Stimulated activated CD4-positive, alpha-beta T cell treated with anti-CD3 and anti-CD28 coated beads, Interleukin-12 subunit alpha, Interleukin-12 subunit beta, amount 100 ng/mL, for 24 hours (primary cell): ENCODE measurements at places on chromosomes 5 and 9.

DNA sequence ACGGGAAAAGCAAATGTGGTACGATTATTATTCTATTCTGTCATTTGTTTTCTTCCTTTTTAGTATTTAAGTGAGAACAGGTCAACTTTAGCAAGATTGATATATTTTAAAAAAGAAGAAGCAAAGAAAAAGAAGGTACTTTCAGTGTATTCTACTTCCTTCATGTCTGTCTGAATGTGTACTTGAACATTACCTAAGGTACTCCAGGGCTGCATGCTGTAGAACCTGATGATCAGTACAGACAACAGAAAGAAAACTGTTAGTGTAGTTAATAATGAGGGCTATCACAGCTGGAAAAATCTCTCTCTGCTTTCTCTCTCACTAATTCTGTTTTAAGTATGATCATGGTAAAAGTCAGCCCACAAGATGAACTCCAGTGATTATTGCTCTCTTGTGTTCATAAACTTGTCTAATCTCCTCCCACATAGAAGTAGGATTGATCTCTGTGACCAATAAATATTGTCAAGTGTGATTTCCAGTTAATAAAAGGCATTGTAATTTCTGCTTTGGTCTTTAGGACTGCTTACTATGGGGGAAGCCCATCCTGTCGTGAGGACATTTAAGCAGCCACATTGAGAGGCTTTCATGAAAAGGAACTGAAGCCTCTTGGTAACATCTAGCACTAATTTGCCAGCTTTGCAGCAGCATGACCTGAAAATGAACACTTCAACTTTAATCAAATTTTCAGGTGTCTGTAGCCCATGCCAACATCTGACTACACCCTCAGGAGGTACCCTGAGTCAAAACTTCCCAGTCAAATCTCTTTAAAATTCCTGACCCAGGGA, 864.0 kb upstream of the ACO1 start:
- DNase-seq: no peak

DNA sequence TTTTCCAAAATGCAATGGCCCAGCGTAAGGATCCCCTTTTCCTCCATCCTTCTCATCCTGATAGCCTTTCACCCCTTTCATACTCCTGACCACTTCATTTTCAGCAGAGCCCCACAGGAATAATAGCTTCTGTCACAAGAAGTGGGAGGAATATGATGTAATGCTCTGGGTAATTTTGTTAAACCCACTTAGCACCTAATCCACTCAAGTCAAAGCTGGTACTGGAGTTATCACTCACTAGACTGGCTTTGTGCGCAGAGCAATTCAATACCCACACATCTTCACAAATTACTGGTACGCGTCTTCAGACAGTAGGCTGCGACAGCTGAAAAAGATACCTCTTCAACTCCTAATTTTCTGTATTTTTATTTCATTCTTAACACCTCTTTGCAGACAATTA, 2232.8 kb upstream of the WWC1 start:
- no peak for DNase-seq

DNA sequence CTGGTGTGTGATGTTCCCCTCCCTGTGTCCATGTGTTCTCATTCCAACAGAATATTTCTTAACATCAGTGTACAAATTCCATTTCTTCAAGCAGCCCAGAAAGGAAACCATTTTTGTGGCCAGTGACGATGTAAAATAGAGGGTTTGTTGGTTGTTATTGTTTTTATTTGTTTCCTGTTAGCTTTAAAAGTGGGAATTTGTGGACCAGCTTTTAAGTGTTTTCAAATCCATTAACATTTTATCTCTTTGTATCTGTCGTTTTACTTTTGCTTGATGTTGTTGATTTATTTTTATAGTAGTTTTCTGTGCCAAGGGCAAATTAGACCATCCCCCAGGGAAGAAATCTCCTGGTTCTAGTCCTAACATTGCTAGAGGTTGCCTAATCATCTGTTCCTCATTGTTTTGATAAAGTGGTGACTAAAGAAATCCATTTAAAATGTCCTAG, 100.0 kb downstream of the GDNF start:
- DNase-seq: no peak

DNA sequence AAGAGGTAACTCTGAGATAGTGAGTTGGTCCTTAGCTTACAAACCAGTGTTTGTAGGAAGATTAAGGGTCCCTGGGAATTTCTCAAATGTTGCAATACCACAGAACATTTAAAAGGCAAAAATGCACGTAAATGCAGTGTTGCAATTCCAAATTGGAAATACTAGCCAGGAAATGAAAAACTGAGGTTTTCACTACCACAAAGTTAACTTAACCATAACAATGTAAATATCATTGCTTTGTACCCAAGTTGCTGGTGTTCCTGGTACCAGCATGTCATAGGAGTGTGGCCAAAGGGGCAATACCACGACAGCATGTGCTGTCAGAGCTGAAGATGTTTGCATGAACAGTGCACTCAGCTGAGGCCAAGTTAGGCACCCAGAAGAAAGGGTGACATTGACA, 382.9 kb downstream of the GLIS3 start:
- DNase-seq: no peak

DNA sequence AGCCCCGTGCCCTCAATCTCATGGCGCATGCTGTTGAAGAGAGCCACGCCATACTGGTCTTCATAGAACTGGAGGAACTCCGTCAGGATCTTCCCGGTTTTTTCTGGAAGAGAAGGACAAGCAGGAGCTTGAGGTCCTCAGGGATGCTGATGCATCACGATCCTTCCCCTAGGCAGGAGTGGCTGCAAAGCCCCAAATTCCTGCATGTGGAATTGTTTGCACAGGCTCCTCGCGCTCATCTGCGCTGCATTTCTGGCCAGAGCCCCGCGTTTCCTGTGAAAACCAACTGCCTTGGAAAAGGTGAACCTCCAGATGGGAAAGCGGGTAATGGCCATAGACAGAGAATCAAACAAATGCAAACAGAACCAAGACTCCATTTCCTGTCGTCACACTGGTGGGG, 80.4 kb downstream of the LRSAM1 start:
- no peak for DNase-seq

DNA sequence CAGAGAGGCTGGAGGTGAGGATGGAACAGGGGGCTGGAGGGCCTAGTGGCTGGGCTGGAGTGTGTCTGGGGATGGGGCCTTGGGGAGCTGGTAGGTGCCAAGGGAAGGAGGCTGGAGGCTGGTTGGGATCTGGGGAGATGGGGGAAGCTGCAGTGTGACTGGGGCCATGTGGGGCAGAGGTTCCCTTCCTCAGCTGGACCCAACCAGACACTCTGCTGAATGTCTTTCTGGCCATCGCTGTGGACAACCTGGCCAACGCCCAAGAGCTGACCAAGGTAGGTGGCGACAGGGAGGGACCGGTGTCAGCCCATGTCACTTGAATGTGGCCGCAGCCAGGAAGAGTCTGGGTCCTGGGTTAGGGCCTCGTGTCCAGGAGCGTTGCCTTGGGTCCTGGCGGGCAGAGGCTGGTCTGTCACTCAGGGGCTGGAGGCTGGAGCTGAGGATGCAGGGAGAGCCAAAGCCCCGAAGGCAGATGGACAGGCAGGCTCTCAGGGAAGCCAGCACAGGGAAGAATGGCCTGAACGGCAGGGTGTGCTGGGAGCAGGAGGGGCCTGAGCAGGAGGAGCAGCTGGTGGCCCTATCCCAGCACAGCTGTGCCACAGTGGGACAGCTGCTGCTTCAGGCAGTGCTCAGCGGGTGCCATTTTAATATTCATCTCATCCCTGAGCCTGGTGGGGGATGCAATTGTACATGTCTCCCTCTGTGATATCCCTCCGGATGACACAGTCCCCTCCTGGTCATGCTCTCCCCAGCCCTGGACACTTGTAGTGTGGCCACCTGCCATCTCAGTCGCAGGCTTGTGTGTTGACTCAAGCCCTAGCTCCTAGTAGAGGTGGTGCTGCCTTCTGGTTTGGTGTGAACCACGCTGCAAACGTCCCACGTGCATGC, 132.5 kb downstream of the CACNA1B start:
- DNase-seq: no peak

- no peak for DNase-seq
Observed at GRCh38 chr9:124511891-124512805, 4.9 kb upstream of the NR5A1 start.

GRCh38 chr9:76629205-76629990, 134.8 kb upstream of the PCA3 start:
- DNase-seq: no peak

DNA sequence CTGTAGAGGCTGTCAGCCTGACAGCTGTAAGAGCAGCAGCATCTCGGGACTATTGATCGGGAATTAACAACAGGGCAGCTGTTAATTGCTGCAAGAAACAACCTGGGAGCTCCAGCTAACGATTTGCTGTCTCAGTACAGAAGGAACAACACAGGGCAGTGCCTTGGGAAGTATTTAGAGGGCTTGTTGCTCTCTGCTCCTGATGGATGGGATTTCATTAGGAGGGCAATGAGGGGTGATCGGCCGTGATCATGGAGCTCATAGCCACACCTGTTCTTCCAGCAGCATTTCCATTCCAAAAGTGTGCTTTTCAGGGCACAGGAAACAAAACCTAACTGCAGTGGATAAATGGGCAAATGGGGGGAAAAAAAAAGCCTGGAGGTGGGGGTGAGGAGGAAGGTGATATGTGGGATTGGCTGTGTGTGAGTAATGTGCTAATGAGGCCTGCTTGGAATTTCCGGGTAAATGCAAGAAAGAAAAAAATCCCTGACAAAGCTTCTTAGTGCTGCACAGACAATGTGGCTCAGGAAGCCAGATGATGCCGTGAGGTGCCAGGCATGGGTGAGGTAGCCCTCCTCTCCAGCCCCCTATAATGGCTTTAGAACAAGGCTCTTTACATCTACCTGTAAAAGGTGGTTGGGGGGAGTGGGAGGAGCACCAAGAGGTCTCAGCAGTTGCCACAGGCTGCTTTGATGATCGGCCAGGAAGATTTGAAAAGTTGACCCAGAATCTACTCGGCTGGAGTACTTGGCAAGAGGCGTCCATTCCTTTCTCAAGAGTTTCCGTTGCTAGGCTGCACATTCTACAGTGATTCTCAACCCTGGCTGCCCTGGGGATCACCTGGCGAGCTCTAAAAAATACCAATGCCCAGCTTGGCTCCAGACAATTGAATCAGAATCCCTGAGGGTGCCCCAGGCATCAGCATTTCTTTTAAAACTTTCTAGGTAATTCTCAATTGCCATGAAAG, 139.5 kb upstream of the KLF9 start:
- DNase-seq: no peak

- no peak for DNase-seq
Observed at GRCh38 chr5:88279584-88279983, 10.9 kb upstream of the TMEM161B start.

GRCh38 chr9:35714579-35715252, 17.3 kb downstream of the TLN1 start:
- DNase-seq: no peak

- DNase-seq: no peak
Observed at GRCh38 chr9:8705861-8706260, 906.3 kb upstream of the DMAC1 start.

- DNase-seq: no peak
Observed at GRCh38 chr9:113543296-113543981, 79.9 kb downstream of the RGS3 start.

DNA sequence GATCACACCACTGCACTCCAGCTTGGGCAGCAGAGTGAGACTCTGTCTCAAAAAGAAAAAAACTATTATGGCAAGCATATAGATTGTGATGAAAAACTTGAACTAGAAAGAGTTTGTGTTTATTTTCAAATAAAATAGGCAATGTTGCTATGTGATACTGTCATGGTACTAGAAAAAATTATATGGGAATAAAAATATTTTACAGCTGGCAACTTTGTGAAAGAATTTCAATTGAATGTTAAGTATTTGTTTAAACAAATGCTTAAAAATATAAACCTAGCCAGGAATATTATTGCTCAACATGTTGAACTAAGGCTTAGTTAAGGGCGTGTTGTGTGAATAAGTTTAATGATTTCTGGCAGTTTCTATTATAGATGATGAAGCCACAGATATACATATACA, 31.7 kb downstream of the HSDL2 start:
- DNase-seq: no peak

- peak; percentile 28 for DNase-seq
Observed at GRCh38 chr9:129834489-129835127, 467 bp downstream of the C9orf78 start.

GRCh38 chr9:103789686-103790085, 304.4 kb upstream of the SMC2 start:
- no peak for DNase-seq

- no peak for DNase-seq
Observed at GRCh38 chr5:96332535-96333366, 100.3 kb downstream of the PCSK1 start.

GRCh38 chr9:82961504-82962125, 101.3 kb downstream of the RASEF start:
- DNase-seq: peak; percentile 2

DNA sequence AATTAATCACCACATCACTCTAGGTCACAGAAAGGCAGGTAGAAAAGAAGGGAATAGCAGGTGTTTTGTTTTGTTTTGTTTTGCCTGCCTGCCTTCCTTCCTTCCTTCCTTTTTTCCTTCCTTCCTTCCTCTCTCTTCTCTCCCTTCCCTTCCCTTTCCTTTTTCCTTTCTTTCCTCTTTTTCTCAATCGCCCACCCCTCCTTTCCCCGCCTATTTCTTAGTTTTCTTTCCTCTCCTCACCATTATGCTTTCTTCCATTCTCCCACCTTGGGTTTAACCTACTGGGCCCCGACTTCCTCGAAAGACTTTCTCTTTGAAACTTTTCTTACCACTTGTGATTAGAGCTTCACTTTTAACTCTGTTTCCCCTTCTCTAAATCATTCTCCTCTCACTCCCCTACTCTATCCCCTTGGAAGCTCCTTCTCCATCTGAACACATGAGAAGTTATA, 231.3 kb upstream of the CD180 start:
- no peak for DNase-seq

- DNase-seq: no peak
Observed at GRCh38 chr5:103724271-103724670, 161.7 kb upstream of the NUDT12 start.

DNA sequence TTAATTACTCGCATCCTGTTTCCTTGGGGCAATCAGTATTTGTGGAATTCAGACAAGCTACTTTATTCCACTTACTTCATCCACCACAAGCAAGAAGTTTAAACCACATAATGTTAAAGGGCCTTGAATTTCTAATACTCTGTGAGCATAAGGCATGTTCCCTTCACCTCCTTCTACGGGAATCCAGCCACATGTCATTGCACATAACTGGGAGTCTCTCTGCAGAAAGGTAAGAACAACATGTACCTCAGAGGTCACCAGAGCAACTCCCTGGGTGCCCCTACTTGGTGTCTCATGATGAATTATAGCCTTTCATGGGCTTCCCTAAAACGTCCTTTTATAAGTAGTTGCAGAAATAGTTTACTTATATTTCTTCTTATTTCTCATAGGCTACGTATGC, 553.2 kb downstream of the DTWD2 start:
- no peak for DNase-seq

- no peak for DNase-seq
Observed at GRCh38 chr9:70760228-70760627, 345.8 kb upstream of the KLF9 start.

- no peak for DNase-seq
Observed at GRCh38 chr5:127296321-127296720, 5.7 kb downstream of the MEGF10 start.

GRCh38 chr5:128019391-128019790, 64.2 kb upstream of the SLC12A2 start:
- DNase-seq: no peak
